ENCODE measurements at places on chromosomes 13 and 19.

DNA sequence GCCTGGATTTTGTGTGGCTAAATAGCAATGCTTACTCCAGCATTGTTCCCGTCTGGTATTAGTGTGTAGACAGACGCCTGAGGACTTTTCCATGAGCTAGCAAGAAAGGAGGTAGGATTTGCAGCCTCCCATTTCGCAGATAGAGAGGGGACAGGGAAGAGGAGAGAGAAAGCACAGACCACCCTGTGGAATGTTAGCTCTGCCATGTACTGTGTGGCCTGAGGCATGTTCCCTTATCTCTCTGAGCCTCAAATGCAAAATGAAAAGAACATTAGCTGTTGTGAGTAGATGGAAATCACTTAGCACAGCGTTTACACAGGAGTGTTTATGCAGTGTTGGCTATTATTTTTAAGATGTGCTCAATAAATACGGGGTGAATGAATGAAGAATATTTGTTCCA lies 45.5 kb downstream of the OLFM4 start:
- no peak for DNase-seq

DNA sequence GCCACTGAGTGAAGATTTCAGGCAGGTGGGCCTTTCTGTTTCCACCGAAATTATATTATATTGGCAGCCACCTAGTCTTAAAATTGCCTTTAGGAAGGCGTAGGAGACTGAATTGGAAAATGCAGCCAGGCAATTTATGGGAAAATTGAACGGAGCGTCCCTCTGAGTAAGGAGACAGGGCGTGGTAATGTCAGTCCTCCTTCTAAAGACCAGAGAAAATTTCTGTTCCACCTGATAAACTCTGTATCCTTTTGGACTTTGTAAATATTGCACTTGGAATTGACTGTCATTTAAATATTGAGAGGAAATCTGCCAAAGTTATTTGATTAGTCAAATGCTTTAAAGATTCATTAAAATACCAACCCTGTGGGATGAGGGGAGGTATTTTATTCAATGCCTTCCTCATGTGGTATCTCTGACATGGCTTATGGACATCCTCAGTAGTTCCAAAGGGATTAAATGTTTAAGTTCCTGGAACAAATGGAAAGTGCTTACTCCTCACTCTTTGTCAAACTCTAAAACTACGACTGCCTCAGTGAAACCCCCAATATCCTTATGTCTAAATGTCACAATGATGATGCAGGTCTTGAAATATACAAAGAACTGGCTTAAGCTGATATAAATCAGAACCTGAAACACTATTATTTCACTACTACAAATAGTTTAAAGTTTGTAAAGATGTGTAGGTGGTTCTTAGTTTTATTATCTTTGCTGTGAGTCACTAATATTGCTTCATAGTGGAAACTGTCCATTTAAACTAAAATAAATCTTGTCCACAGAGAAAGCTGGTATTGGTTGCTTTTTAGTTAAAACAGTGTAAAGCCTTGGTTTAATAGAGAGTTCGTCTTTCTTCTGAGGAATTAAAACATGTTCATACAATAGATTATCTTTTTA lies 203.2 kb downstream of the FGF14 start:
- DNase-seq = no peak

DNA sequence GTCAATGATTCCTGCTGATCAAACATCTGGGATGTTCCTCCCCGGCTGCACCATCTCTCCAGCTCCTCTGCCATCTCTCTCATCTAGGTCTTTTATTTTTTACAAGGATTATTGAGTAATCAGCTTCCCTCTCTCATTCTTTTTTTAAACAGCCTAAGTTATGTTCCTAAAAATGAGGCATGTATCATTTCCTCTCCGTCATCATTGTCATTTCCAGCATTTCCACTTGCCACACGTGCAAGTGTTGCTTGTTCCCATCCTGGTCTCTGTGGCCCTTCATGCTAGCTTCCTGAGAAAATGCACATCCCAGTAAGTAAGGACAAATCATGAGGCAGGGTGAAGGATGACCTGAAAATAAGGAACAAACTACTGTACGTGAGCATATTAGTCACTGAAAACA lies 102.7 kb upstream of the POSTN start:
- no peak for DNase-seq

- DNase-seq = no peak
Observed at GRCh38 chr19:46294494-46294893, 2.3 kb upstream of the HIF3A start.

DNA sequence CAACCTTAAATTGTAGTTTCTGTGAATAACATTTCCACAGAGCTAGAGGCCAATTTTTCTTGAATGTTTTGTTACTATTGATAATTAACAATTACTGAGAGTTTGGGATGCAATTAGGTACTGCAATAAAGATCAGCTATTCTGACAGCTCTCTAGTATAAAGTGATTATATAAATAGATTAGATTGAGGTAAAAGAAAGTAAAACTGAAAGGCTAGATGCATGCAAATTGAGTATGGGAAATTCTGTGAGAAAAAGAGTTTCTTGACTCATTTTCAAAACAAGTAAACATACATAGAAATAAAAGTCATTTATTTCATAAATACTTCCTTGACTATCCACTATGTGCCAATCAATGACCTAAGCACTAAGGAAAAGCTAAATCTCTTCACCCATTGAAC lies 1087.5 kb upstream of the ATXN8OS start:
- DNase-seq = no peak

DNA sequence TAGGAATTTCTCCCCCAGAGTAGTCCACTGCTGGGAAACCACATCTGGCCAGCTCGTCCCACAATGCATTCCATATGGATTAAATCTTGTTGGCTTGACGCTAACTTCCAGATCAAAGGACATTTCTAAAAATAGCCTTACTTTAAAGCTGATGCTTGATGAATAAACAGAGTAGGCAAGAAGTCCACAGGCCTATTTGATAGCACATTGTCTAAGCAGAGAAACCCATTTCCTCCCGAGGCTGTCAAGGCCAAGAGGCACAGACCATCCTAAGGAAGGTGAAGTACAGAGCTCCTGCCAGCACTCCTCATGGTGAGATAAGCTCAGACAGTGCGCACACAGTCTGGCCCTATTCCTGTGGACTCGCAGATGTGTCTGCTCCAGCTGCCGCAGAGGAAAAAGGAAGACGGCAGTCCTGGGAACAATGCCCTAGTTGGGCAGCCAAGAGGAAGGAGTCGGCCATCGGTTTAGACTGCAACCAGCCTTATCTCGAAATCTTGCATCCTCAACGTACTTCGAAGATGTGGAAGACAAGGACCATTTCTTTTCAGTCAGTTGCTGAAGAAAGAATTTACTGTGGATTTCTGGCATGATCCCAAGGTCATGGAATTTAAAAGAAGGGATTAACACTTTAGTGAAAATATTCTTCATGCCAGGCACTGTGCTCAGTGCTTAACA lies 156.8 kb downstream of the RGCC start:
- no peak for DNase-seq
